ENCODE measurements at places on chromosomes 4 and X.

DNA sequence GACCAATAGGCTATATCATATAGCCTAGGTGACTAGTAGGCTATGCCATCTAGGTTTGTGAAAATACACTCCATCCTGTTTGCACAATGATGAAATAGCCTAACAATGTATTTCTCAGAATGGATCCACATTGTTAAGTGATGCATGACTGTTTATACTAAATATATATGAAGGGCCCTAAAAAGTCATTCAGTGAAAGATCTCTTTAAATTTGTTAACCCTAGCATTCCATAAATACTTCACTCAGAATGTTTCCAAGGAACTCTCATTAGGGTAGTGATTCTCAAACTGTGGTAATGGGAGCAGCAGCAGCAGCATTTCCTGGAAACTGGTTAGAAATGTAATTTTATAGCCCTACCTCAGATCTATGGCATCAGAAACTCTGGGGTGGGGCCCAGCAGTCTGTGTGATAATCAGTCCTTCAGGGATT lies 74.9 kb downstream of the PRRG1 start:
- no peak for DNase-seq

GRCh38 chrX:25052798-25053534 lies 37.2 kb upstream of the ARX start:
- DNase-seq = no peak

DNA sequence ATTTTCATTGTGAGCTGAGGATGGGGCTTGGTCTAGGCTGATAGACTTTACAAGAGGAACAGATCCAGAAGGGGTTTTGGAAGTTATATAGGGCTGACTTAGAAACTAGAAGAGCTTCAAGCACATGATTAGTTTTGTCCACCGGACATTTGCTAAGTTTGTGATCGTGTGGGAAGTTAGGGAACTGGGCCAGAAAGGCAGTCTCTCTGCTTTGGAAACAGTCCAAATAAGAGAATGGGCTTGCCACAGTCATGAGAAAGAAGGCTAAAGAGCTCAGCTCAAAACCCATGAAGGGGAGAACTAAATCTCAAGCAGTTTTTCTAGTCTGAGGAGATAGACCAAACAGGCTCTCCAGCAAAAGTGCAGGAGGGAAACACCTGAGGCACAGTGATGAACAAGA lies 67.8 kb downstream of the ZNF674 start:
- no peak for DNase-seq

DNA sequence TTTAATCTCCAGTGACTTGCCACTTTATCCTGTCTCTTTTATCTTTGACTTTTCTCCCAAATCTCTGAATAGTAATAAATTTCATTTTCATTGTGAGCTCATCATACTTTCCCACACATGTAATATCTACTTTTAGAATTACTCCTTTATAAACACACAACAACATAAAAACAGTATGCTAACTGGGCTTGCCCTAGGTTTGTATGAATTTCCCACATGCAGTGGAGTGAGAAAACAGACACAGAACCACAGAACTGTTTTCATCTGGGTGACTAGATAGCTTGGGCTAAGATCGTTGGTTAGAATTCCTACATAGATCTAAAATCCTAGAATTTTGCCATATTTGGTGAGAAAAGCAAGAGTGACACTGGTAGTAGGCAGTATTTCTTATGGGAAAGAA lies 409.5 kb downstream of the SPRY1 start:
- no peak for DNase-seq

GRCh38 chr4:152983221-152983620 lies 47.1 kb downstream of the FHDC1 start:
- no peak for DNase-seq

GRCh38 chrX:49129427-49129826 lies 5.9 kb upstream of the GPKOW start:
- no peak for DNase-seq

GRCh38 chr4:111957116-111957515 lies 188.1 kb upstream of the FAM241A start:
- DNase-seq = no peak

- no peak for DNase-seq
Measured at GRCh38 chr4:135249024-135249423, 1047.4 kb upstream of the PABPC4L start.

All from stimulated activated CD8-positive, alpha-beta memory T cell treated with anti-CD3 and anti-CD28 coated beads, Interleukin-4, amount 100 ng/mL, for 4 hours (primary cell).